ENCODE measurements at places on chromosomes 2 and 18.

DNA sequence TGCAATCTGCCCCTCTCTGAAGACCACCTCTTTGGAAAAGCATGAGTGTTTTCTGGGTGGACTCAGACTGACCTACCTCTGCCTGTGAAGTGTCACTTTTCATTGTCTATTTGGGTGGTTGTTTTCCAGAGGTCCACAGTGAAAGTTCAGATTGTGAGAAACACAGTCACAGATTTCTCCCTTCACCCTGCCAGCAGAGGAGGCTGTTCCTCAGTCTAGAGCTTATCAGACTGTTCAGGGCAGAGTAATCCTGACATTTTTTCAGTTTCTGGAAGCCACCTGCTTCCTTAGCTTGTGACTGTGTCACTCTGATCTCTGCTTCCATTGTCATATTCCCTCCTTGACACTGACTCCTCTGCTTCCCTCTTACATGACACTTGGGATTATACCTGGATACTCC, 55.4 kb upstream of the RMP24 start:
- peak; percentile 29 for DNase-seq

GRCh38 chr2:232882505-232883115, 12.5 kb downstream of the SNORC start:
- DNase-seq, result no peak

DNA sequence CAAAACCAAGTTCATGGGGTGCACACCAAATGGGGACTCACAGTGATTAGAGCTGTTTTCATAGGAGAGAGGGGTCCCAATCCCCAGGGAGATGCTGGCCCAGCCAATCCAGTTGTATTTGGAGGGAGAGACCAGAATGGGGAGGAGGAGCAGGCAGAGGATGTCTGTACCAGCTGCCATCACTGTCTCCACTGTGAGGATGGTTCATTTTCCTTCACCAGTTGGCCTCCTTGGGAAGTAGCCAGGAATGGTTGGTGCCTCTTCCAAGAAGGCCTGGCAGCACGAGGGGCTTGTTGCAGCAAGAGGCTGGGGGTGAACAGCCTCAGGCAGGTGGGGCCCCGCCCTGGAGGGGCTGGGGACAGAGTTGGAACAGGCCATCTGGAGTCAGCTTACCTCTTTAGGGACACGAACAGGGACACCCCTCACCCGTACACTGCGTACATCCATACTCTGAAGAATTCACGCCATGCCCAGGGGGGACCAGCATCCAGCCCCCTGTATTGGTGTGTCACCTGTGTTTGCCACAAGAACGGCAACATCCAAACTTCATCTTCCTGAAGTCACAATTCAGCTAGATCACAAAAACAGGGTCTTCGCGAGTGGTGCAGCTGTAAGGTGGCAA, 161.7 kb upstream of the ZNF236 start:
- DNase-seq, result no peak

DNA sequence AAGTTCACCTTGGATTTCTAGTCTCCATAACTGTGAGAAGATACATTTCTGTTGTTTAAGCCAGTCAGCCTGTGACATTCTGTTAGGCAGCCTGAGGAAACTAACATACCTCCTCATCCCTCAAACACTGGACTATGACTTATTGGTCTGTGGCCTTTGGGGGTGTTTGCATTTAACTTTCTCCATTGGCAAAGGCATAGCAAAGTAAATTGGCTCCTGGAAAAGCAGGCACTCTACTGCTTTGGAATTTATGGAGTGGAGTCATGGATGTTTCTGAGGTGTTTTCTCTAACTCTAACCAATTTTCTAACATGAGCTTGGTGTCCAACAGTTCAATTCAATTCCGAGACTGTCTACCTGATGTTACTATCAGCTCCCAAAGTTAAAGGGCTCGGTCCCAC, 48.9 kb upstream of the CTLA4 start:
- peak; percentile 26 for DNase-seq

DNA sequence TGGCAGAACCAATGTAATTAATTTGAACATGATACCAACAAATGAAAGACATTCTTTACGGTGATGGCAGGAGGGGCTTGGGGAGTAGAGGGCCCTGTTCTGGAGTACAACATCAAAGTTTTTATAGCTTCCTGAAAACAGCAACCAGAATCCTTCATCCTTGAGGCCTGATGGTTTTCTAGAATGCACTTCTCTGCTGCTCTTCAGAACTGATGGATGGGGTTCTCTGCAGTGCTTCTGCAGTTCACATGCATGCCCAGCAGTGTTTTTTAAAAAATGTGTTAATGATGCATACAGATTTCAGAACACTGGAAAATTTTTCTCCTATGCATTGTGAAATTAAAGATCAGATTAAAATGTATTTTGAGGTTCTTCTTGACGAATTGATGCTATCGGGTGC, 2.5 kb downstream of the LTBP1 start:
- no peak for DNase-seq

- no peak for DNase-seq
Observed at GRCh38 chr2:100988630-100989417, 13.3 kb upstream of the RPL31 start.

GRCh38 chr2:45044916-45045315, 35.7 kb upstream of the SIX2 start:
- DNase-seq, result no peak

- DNase-seq, result no peak
Observed at GRCh38 chr2:42167458-42167857, 1.7 kb upstream of the EML4 start.

DNA sequence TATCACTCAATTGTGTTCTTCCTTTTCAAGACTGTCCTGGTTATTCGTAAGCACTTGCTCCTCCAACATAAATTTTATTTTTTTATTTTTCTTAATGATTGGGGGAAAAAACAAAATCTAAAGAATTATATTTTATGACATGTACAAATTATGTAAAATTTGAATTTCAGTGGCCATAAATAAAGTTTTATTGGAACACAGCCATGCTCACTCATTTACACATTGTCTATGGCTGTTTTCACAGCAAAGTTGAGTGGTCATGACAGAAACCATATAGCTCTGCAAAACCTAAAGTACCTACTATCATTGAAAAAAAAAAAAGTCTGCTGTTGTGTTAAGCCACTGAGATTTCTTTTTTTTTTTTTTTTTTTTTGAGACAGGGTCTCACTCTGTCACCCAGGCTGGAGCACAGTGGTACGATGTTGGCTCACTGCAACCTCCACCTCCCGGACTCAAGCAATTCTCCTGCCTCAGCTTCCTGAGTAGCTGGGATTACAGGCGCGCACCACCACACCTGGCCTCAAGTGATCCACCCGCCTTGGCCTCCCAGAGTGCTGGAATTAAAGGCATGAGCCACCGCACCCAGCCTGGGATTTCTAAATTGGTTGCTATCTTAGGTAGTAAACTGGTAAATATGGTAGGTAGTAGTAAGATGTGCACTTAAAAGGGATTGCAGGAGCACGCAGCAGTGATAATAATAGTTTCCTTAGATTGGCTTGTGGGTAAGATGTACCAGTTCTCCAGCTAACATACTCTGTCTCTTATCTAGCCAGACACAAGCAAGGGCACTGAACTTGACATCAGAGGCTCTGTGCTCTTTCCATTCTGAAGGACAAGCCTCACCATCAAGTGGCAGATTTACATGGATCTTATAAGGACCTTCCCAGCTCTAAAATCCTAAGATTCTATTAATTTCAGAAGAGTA, 44.4 kb downstream of the KCNG3 start:
- DNase-seq, result peak; percentile 53

Measured in esophagus muscularis mucosa (tissue), 4 donors.